ENCODE measurements at places on chromosomes 7 and 10. TPM values are rescaled to one million over a fixed set of nuclear protein-coding genes. Genes with fewer than 3 reads are reported as not detected.

- peak; percentile 34 for DNase-seq
Observed at GRCh38 chr10:96043893-96044715, 721 bp downstream of the CCNJ start.

DNA sequence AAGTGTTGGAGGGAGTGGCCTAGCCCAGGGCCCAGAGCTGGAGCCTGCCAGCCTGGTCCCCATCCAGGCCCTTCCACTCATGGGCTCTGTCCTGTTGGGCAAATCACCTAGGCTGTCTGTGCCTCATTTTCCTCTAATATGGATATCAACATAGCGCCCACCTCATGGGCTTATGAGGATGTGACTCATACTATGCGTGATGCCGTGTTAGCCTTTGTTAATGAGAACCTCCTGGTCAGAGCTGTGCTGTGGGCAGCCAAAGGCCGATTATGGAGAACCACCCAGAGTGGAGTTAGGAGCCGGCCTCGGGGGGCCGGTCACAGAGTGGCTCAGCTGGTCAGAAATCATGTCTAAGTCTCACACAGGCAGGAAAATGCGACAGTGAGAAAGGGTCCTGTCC lies 306.4 kb downstream of the PAXIP1 start:
- peak; percentile 26 for DNase-seq

The RELN gene
- total RNA-seq: 0.02 TPM

The TAS2R4 gene
- total RNA-seq: 0.14 TPM

All from HT1080 (cell line).